ENCODE measurements at places on chromosomes 6 and 20.

- DNase-seq = no peak
Measured at GRCh38 chr20:25296094-25297093, 48.5 kb downstream of the PYGB start.

DNA sequence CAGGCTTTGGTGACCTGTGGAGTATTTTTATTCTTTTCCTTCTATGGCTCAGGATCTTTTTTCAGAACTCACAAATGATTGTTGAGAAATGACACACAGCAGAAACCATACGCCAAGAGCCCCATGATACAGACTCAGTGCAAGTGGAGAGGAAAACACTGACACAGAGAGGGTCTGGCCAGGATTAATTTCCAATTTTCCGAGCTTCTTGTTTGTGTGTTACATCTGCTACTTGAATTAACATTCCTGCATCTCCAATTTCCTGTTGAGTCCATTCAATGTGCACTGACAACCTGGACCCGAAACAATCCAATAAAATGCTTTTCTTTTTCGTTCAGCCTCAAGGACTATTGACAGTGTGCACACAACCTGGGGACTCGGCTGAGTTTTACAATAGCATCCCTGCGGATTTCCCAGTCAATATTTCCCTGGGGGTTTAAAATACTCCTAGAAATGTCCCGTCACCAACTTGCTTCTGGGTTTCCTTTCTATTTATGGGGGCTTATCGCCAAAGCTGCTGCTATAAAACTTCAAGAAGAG lies 4.9 kb upstream of the MLN start:
- DNase-seq = no peak

GRCh38 chr6:157557559-157557958 lies 176.6 kb downstream of the ZDHHC14 start:
- no peak for DNase-seq

GRCh38 chr20:1674361-1674760 lies 16.8 kb upstream of the SIRPG start:
- DNase-seq = no peak

DNA sequence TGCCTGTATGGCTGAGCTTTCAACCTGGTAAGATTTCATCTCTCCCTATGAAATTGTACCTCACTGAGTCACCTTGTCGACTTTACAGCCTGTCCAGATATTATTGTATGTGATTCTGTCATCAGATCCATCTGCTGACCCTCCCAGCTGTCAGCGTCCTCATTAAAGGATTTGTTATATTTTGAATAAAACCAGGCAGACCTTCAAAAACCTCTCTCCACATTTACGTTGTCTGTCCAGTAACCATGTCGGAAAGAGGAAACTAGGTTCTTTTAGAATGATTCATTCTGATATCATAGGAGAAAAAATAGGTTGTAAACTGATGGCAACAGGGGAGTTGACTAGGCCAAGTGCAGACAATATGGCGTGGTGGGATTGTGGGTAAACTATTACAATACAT lies 38.5 kb downstream of the TSPYL4 start:
- DNase-seq = no peak

- peak; percentile 13 for DNase-seq
Measured at GRCh38 chr6:47437592-47437991, 40.0 kb upstream of the CD2AP start.

GRCh38 chr6:112800916-112801315 lies 453.8 kb downstream of the RFPL4B start:
- DNase-seq = no peak

GRCh38 chr20:62331347-62331746 lies 28.6 kb downstream of the ADRM1 start:
- no peak for DNase-seq

GRCh38 chr6:160792708-160793107 lies 90.7 kb downstream of the PLG start:
- DNase-seq = no peak

GRCh38 chr6:166470029-166470862 lies 87.5 kb upstream of the MPC1 start:
- no peak for DNase-seq

- DNase-seq = no peak
Measured at GRCh38 chr6:34025861-34026260, 120.0 kb downstream of the GRM4 start.

- no peak for DNase-seq
Measured at GRCh38 chr6:134079406-134079921, 27.0 kb upstream of the SLC2A12 start.

GRCh38 chr20:21396599-21397340 lies 556 bp downstream of the NKX2-4 start:
- no peak for DNase-seq

GRCh38 chr6:106808758-106809157 lies 165.8 kb downstream of the CD24 start:
- DNase-seq = no peak

- DNase-seq = peak; percentile 8
Measured at GRCh38 chr6:125310994-125311649, 9.4 kb upstream of the HDDC2 start.

- DNase-seq = no peak
Measured at GRCh38 chr20:56986931-56987720, 279.3 kb downstream of the BMP7 start.
